WTC11 (cell line): ENCODE measurements at places on chromosomes 13 and 19.

- H3K4me1 ChIP-seq: peaks cover 11% of the 10 kb centered on the region
- no peak overlapping the region for H3K27ac ChIP-seq
- no peak overlapping the region for H3K4me3 ChIP-seq
- H3K27me3 ChIP-seq: no peaks in the 10 kb centered on the region; the same call in 1 of the 2 replicates
Observed at GRCh38 chr13:26502826-26503225, 54.7 kb upstream of the WASF3 start.

- peak overlapping the region; percentile 60; the same call in 1 of the 2 replicates for H3K27ac ChIP-seq
- peaks cover 33% of the 10 kb centered on the region for H3K27me3 ChIP-seq
- peaks cover 23% of the 10 kb centered on the region for H3K36me3 ChIP-seq
- peaks cover 22% of the 10 kb centered on the region for H3K4me1 ChIP-seq
- DNase-seq: peak; percentile 81
Observed at GRCh38 chr19:48390188-48391099, 907 bp downstream of the KDELR1 start.

DNA sequence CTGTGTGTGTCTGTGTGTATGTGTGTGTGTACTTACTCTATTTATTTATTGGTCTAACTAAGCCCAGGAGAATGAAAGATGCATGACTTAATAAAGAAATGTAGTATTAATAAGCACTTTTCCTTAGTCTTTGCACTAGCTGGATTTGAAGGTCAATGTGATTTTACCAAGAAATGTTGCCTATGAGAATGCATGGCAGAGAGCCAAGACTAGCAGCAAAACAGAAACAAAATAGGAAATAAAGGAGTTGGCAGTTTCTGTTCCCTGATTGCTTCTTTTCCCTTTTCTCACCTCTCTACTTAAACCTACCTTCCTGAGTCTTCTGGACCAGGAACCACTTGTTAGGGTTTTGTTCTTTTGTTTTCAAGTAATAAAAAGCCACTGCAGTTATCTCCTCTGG, 286.1 kb downstream of the KCTD12 start:
- H3K27me3 ChIP-seq: no peaks in the 10 kb centered on the region
- H3K36me3 ChIP-seq: no peaks in the 10 kb centered on the region
- H3K27ac ChIP-seq: no peak overlapping the region
- no peak for DNase-seq

DNA sequence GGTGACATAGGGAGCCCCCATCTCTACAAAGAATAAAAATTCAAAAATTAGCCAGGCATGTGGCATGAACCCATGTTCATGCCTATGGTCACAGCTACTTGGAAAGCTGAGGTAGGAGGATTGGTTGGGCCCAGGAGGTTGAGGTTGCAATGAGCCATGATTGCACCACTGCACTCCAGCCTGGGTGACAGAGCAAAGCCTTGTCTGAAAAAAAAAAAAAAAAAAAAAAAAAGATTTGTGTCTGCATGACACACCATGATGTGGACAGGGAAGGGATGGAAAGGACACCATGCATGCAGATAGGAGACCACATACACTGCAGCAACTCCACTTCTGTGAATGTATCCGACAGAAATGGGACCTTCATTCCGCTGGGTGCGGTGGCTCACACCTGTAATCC, 34.0 kb upstream of the HOMER3 start:
- no peak for DNase-seq
- H3K27me3 ChIP-seq: peaks cover 5% of the 10 kb centered on the region
- H3K4me1 ChIP-seq: no peaks in the 10 kb centered on the region
- no peak overlapping the region for H3K27ac ChIP-seq

DNA sequence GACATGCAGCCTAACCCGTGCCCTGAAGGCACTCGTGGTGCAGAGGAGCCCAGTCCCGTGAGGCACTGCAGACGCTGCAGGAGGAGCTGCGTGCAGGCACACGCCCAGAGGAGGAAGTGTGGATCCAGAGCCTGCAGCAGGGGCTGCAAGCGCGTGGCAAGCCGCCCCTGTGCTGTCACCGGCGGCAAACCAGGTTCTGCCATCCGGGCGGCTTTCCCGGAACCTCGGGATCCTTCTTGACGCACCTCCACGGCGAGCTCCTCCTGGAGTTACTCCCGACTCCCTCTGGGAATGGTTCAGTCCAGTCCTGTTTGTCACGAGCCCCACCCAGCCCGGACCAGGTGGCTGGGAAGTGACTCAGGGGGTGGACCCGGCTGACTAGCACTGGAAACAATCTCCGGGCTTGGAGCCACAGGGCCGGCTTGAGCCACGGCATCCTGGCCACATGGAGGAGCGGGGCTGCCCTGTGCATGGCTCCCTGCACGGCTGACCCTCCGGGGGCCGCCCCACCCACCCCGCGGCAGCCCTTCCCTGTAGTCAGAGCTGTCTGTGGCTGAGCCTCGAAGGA, 10.2 kb downstream of the DPP9 start:
- peaks cover 41% of the 10 kb centered on the region for H3K36me3 ChIP-seq
- no peaks in the 10 kb centered on the region for H3K27me3 ChIP-seq
- no peak for DNase-seq
- no peak overlapping the region for H3K4me3 ChIP-seq
- no peaks in the 10 kb centered on the region for H3K4me1 ChIP-seq

DNA sequence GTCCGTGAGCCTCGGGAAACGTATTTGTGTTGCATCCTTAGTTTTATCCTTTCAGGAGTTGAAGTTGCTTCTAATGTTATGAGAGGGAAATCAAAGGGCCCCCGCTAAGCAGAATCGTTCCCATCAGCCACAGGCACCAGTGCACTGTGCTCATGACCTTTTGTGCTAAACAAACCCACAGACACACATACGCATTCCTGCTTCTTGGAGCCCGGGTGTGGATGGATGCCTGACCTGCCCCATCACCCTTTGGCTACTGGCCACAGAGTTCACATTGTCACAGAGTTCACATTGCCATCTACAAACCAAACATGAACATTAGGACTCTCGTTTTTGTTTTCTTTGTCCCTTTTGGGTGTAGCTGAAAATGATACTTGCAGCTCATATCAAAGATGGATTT, 47.2 kb downstream of the CHST8 start:
- no peak overlapping the region for H3K4me3 ChIP-seq
- DNase-seq: no peak
- H3K27ac ChIP-seq: no peak overlapping the region
- no peaks in the 10 kb centered on the region for H3K27me3 ChIP-seq
- no peaks in the 10 kb centered on the region for H3K36me3 ChIP-seq

DNA sequence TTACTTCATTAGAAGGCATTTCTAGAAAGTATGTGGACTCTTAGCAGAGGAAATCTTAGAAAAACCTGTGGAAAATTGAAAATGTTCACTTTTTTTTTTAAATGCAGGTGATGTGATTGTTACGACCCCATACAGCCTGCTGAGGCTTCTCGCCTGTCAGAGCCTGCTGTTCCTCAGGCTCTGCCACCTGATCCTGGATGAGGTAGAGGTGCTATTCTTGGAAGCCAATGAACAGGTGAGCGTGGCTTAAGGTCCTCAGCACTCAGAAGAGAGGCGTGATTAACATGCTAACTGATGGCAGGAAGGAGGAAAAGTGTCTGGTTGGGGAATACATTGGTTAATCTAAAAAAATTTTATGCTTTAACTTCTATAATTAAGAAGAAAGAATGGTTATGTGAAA, 71.4 kb downstream of the SLC7A9 start:
- H3K27me3 ChIP-seq: no peaks in the 10 kb centered on the region
- no peak overlapping the region for H3K27ac ChIP-seq
- no peaks in the 10 kb centered on the region for H3K36me3 ChIP-seq
- no peak for DNase-seq

GRCh38 chr13:98942485-98942884, 35.4 kb downstream of the DOCK9 start:
- no peak for DNase-seq
- no peaks in the 10 kb centered on the region for H3K27me3 ChIP-seq
- H3K4me1 ChIP-seq: peaks cover 44% of the 10 kb centered on the region
- H3K27ac ChIP-seq: no peak overlapping the region

GRCh38 chr19:10284960-10285278, 1.8 kb upstream of the ICAM4 start:
- no peak overlapping the region for H3K4me3 ChIP-seq
- H3K27ac ChIP-seq: no peak overlapping the region

GRCh38 chr19:49149652-49150105, 5.5 kb downstream of the HRC start:
- peaks cover 7% of the 10 kb centered on the region for H3K36me3 ChIP-seq
- peaks cover 33% of the 10 kb centered on the region for H3K4me1 ChIP-seq
- peaks cover 48% of the 10 kb centered on the region for H3K27me3 ChIP-seq

DNA sequence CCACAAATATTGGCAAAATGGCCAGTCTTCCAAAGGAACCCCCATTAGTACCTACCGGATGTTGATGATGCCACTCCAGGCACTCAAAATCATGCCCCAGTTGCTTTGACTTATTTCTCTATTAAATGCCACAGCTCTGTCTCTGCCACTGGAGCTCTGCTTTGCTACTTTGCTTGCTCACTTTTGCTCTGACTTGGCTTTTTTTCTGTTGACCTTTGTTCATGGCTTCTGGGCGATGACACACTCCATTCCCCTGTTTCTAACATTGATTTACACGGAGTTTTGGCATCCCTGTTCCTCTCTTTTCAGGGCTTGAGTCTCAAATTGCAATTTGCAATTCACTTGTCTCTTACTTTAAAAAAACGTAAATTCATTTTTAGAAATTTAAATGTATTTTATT, 217.1 kb upstream of the SPRY2 start:
- peaks cover 8% of the 10 kb centered on the region for H3K4me1 ChIP-seq
- H3K27ac ChIP-seq: peak overlapping the region; percentile 26; the same call in 1 of the 2 replicates
- no peak for DNase-seq
- H3K4me3 ChIP-seq: no peak overlapping the region
- no peaks in the 10 kb centered on the region for H3K36me3 ChIP-seq
- no peaks in the 10 kb centered on the region for H3K27me3 ChIP-seq

- no peak overlapping the region for H3K4me3 ChIP-seq
- no peak overlapping the region for H3K27ac ChIP-seq
- no peaks in the 10 kb centered on the region for H3K36me3 ChIP-seq
- no peak for DNase-seq
Observed at GRCh38 chr19:18763674-18764590, 27.2 kb downstream of the COMP start.

DNA sequence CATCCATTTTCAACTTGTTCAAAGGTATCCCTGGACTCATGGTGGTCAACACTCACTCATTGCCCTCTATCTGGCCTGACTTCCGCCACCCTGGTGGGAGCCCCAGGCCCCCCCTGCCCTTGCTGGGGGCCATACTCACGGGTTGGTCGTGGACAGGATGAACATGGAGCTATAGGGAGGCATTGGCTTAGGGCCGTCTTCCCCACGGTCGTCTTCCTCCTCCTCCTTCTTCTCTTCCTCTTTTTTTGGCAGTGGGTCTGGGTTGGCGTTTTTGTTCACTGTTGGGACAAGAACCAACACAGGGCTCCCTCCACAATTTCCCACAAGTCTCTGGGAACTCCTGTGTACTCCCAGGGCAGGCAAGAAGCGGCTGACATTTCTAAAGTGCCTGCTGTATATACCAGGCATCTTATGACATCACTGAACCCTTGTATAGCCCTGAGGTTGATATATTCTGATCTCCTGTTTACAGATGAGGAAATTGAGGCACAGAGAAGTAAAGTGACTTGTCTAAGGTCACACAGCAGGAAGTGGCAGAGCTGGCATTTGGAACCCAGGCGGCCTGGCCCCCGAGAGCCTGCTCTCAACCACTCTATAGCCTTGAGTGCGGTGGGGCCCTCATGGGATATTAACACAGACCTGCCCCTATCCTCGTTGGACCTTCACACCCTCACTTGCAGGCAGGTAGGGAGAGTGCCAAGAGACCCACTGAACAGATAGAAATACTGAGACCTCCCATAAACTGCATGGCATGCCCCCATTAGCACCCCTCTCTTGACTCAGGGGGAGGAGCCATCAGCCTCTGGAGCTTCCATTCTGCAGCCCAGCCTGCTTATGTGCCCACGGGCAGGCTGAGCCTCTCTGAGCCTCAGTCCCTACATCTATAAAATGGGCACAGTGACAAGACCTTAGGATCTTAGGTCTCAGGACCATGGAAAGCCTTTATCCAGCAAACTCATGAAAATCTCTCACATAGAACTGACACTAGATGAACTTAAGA, 135.0 kb downstream of the IER2 start:
- H3K36me3 ChIP-seq: peaks cover 2% of the 10 kb centered on the region
- H3K27ac ChIP-seq: no peak overlapping the region
- H3K27me3 ChIP-seq: no peaks in the 10 kb centered on the region
- no peak overlapping the region for H3K4me3 ChIP-seq

DNA sequence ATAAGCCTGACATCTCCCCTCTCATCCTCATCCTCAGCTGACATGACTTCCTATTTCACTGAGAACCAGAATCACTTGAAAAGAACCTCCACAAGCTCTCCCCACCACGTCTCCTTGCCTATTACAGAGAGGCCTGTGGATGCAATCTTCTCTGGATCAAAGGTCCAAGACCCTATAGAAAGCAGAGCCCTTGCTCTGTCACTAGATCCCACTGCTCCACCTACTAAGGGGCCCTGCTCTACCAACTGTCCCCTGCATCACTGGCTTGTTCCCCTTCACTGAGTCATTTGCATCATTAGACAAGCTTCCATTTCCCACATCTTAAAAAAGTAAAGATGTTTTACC, 40.8 kb downstream of the RCBTB2 start:
- H3K4me3 ChIP-seq: no peak overlapping the region
- DNase-seq: no peak
- peaks cover 9% of the 10 kb centered on the region for H3K4me1 ChIP-seq
- no peaks in the 10 kb centered on the region for H3K27me3 ChIP-seq

GRCh38 chr13:93903909-93904308, 575.6 kb downstream of the DCT start:
- H3K27me3 ChIP-seq: no peaks in the 10 kb centered on the region
- H3K4me3 ChIP-seq: no peak overlapping the region
- peaks cover 6% of the 10 kb centered on the region; the same call in 1 of the 2 replicates for H3K4me1 ChIP-seq
- no peaks in the 10 kb centered on the region for H3K36me3 ChIP-seq

GRCh38 chr19:16441661-16442162, 30.1 kb downstream of the EPS15L1 start:
- H3K36me3 ChIP-seq: peaks cover 22% of the 10 kb centered on the region
- DNase-seq: peak; percentile 79
- peaks cover 37% of the 10 kb centered on the region for H3K4me1 ChIP-seq
- H3K4me3 ChIP-seq: no peak overlapping the region
- H3K27ac ChIP-seq: peak overlapping the region; percentile 79; the same call in 1 of the 2 replicates

GRCh38 chr13:49776871-49777270, 15.6 kb downstream of the KPNA3 start:
- H3K27me3 ChIP-seq: no peaks in the 10 kb centered on the region
- no peak for DNase-seq
- H3K4me3 ChIP-seq: no peak overlapping the region
- H3K4me1 ChIP-seq: peaks cover 25% of the 10 kb centered on the region

DNA sequence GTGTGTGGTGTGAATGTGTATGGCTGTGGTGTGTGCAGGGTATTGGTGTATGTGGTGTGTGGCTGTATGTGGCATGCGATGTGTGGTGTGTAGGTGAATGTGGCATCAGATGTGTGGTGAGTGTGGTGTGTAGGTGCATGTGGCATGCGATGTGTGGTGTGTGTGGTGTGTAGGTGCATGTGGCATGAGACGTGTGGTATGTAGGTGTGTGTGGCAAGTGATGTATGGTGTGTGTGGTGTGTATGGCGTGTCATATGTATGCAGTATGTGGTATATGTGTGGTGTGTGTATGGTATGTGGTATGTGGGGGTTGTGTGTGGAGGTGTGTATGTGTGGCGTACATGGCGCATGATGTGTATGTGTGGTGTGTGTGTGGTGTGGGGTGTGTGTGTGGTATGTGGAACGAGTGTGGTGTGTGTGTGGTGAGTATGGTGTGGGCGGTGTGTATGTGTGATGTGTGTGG, 63.4 kb downstream of the PEPD start:
- H3K27me3 ChIP-seq: no peaks in the 10 kb centered on the region
- H3K4me1 ChIP-seq: no peaks in the 10 kb centered on the region
- no peaks in the 10 kb centered on the region for H3K36me3 ChIP-seq
- no peak overlapping the region for H3K27ac ChIP-seq
- no peak for DNase-seq
